Right lung (tissue), 10 donors: ENCODE measurements at places on chromosomes 7 and 10.

GRCh38 chr7:42315631-42316030 is 78.6 kb upstream of the GLI3 start:
- DNase-seq = no peak

GRCh38 chr10:74086317-74086716 is 64.3 kb downstream of the AP3M1 start:
- DNase-seq = no peak

- DNase-seq = peak; percentile 77
Measured at GRCh38 chr10:113563306-113564088, 10.6 kb downstream of the HABP2 start.

- DNase-seq = no peak
Measured at GRCh38 chr10:78577712-78578111, 491.1 kb upstream of the ZMIZ1 start.

DNA sequence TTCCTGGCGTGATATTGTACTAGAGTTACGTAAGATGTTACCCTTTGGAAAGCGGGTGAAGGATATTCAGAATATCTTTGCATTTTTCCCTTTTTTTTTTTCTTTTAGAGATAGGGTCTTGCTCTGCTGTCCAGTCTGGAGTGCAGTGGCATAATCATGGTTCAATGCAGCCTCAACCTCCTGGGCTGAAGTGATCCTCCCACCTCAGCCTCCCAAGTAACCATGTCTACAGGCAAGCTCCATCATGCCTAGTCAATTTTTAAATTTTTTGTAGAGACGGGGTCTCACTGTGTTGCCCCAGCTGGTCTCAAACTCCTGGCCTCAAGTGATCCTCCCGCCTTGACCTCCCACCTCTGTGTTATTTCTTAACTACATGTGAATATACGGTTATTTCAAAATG is 18.4 kb downstream of the VPS41 start:
- no peak for DNase-seq

- no peak for DNase-seq
Measured at GRCh38 chr7:157204134-157204533, 65.4 kb downstream of the UBE3C start.

DNA sequence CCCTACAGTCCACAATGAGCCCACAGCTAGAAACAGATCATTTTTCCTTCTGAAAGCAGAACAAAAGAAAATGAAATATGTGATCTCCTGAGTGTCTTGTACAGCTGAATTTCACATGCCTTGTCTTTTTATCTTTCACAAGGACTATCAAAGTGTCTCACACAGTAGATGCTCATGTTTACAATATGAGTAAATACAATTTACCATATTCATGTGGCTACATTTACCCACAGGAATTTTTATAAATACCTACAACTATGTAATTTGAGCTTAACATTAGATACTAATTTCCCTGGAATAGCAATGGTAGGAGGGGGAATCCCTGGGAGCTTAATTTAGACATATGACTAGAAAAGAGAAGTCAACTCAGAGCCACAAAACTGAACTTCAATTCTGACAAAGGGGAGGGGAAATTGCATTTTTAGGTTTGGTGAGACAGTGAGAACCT is 186.2 kb downstream of the MACC1 start:
- no peak for DNase-seq

DNA sequence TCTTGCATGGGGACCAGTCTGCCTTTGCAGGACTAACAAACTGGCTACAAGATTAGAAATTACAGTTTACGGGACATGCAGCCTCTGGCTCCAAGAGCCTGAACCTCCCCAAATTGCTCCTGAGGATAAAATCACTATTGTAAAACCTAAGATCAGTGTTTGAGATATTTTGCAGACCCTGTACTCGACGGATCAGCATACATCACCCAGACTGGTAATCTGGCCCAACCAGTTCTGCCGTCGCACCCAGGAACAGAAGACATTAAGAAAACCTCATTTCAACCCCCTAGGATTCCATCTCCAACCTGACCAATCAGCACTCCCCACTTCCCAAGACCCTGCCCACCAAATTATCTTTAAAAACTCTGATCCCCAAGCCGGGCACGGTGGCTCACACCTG is 27.1 kb upstream of the DNMBP start:
- no peak for DNase-seq

GRCh38 chr10:86931872-86932271 is 25.5 kb downstream of the MMRN2 start:
- no peak for DNase-seq

DNA sequence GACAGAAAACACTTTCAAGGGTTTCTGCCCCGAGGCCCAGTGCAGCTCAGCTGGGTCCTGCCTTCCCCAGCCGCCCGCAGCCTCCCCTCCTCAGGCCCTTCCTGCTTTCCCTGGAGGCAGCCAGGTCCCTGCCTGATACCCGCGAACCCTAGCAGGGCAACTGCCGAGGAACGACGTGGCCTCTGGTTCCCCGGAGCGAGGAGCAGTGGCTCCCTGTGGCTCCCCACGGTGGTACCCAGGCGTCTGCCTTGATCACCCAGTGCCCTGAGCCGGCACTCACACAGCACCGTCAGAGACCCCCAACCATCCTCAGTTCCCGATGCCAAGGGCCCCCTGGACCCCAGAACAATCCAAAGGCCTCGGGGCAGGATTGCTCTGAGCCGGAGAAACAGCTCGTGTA is 58.3 kb downstream of the CFAP46 start:
- no peak for DNase-seq

DNA sequence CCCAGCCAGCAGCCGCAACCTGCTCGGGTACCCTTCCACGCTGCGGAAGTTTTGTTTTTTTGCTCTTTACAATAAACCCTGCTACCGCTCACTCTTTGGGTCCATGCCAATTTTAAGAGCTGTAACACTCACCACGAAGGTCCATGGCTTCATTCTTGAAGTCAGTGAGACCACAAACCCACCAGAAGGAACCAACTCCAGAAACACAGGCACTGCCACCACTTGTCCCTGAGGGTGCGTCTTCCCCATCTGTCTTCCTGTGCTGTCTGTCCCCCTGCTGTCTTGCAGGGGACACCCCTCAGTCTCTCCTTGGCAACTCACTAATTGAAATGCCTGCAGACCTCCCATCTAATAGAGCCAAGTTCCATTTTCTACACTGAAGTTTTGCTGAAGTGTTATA is 48.5 kb upstream of the RSU1 start:
- DNase-seq = no peak

- no peak for DNase-seq
Measured at GRCh38 chr10:63384001-63384400, 81.8 kb downstream of the JMJD1C start.

DNA sequence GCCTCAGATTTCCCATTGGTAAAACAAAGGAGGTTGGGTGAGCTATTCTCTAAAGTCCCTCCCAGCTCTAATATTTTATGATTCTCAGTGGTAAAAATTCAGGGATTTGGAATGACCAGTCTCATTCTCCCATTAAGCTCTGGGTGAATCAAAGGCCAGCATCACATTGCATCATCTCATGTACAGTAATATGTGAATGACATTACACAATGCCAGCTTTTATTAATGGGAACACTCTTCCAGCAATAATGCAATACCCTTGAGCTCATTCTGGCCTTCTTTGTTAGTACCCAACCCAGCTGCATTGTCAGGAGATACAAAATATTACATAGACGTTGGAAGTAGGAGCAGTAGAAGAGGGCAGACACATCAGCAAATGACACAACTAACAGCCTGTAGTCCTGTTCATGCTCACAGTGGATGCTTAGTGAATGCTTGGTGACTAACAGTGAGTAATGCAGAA is 100.0 kb upstream of the EGR2 start:
- DNase-seq = peak; percentile 16

GRCh38 chr7:2405601-2406345 is 2.4 kb downstream of the CHST12 start:
- DNase-seq = no peak

DNA sequence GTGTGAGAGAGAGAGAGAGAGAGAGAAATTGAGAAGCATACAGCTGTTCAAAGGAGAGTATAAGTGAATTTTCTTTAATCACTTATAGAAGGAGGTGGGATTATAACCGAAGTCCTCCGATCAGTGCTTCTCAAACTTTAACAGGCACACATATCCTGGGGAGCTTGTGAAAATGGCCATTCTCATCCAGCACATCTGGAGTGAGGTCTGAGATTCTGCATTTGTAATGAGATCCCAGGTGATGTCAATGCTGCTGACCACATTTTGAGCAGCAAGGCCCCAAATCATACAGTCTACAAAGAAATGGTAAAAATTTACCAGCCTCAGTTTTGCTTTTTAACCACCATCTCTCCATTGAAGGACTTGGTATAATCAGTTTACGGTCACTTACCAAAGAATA is 219.0 kb downstream of the PTEN start:
- no peak for DNase-seq

DNA sequence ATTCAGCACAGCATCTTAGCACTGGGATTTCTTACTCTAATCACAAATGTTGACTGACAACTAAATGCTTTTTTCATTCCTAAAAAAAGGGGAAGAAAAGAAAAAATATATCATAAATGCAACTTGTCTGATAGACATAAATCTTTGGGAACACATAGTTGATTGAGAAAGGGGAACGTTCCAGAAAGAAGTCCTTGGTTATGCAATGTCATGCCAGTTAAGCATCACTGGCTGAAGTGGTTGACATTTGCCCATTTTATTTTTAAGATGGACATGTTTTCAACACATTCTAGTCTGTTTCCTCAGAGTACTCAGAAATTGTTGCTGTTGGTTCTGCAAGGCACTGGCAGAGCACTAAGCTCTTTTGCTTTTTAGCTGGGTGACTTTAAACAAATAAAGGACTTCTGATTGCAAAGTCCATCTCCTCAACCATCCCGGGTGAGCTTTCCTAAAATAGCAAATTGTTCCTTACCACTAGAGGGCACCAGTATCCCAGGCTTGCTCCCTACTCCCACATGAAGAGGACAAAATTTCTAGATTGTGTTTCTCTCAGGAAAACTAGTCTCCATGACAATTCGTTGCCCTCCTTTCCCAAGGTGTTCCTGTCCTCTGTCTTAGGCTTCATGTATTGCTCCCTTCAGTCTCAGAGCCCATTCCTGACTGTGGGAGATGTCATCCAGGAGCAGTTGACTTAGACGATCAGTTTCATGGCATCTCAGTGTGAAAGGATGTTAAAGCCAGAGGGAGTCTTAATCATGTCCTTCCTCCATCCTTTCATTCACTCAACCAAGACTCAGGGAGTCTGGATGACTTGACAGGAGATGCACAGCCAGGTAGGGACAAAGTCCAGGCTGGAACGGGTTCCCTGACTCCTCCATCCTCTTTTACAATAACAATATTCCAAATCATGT is 23.9 kb downstream of the OPALIN start:
- peak; percentile 6 for DNase-seq

GRCh38 chr10:53403688-53404087 is 631.1 kb upstream of the MBL2 start:
- DNase-seq = no peak
